ENCODE measurements at places on chromosomes 12 and 14.

DNA sequence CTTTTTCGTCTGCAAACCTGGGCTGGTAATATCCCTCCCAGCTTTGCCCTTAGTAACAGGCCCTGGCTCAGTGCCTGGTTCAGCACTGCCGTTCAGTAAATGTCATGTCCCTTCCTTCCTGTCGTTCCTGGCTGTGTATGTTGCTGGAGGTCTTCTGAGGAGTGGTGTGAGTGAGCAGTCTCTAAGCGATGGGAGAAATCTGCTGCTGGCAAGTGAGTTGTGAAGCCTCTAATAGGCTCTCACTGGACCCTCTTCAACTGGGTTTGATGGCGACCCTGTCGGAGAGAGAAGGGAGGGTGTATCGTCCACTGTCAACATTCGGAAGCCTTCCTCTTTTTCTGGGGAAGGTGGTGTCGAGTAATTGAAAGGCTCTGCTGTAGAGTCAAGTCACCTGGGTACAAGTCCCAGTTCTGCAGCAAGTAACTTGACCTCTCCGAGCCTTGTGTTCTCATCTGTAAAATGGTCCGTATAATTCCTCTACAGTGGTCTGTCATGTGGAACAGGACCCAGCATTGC, 62.8 kb downstream of the HRK start:
- DNase-seq, result no peak

- DNase-seq, result no peak
Observed at GRCh38 chr12:62484233-62484632, 17.6 kb downstream of the MON2 start.

GRCh38 chr12:93197067-93197593, 180.6 kb upstream of the NUDT4 start:
- no peak for DNase-seq

- DNase-seq, result no peak
Observed at GRCh38 chr12:69483700-69484099, 13.5 kb downstream of the FRS2 start.

DNA sequence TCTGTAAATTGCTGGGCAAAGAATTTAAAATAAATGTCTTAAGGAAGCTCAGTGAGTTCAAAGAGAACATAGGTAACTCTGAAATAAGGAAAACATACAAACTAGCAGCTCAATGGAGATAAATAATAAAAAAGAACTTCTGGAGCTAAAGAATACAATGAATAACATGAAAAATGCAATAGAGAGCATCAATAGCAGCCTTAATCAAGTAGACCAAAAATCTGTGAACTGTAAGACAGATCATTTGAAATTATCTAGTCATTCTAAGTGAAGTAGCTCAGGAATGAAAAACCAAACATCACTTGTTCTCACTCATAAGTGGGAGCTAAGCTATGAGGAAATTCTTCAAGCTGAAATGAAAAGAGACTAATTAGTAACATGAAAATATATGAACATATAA, 5.8 kb upstream of the ABCC9 start:
- no peak for DNase-seq

DNA sequence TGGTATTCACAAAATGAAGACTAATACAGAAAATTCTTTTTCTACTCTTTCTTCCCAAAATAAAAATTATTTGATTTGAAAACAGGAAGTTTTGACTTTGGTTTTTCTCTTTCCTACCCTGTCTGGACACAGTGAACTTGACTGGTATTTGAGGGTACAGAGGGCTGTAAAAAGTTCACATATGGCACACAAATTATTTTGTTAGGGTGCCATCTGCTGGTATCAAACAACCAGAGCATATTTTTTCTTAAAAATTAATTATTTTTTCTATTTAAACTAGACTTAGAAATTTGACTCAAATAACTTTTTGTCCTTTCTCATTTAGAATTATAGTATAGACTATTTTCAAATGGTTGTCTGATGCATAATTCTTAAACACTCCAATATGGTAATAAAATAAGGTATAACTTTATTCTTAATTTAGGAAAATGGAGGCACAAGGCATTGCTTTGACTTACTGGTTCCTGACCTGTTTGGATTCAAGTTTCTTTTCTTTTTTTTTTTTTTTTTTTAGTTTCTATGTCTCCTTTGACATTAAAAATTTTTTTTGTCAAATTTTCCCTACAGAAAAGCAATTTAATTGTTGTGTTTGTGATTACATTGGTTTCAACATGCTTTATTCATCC, 390.6 kb downstream of the PRKD1 start:
- no peak for DNase-seq

DNA sequence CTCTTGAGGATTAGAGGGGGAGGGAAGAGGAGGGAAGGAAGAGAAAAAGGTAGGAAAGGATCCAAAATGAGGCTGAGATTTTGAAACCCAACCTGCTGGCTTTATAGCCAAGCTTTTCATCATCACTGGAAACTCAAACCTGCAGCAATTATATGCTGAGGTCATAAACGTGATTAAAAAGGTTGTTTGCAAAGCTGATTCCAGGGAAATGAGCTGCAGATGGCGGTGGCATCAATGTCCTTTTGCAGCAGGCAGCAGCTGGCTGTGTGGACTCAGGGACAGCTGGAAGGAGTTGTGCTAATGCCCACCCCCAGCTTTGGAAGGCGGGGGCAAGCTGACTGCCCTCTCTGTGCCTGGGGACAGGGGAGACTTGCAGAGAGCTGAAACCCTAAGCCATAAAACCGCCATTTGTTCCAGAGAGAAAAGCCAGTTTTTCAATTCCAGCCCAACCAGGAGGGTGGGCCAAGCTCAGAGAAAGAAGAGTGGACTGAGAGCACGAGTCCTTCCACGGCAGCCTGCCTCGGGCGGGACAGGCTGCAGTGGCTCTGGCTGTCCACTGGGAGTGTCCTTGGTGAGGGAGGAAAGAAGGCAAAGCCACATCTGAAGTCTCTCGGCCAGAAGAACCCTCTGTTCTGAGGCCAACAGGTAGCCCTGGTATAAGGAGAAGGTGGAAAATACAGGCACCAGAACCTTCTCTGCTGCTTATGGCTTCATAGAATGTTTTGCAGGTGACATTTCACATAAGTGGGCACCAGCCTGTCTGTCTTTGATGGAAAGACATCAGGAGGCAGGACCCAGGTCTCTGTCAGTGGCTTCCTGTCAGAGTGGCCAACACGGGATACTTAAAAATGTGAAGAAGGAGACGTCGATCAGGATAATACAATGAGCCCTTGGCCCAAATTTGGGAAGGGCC, 90.7 kb downstream of the SINHCAF start:
- DNase-seq, result peak; percentile 24

- no peak for DNase-seq
Observed at GRCh38 chr12:82132390-82132789, 225.8 kb downstream of the CCDC59 start.

DNA sequence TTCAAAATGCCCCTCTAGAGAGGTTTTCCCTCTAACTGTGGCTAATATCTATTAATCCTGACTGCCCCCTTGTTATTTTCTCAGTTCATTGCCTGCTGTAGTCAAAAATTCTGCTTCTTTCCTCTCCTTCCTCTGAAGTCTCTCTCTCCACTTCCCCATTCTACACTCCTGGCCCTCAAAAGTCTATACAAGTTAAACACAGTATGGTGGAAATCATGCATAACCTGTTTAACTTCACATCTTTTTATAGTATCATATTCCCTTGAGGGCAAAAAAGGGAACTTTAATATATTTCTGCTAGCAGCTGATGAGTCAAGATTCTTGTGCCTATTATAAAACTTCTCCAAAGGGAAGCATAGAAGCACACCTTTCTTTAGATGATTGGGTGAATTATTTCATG, 16.7 kb downstream of the GRIP1 start:
- no peak for DNase-seq

- no peak for DNase-seq
Observed at GRCh38 chr14:64934338-64934929, 8.1 kb downstream of the GPX2 start.

DNA sequence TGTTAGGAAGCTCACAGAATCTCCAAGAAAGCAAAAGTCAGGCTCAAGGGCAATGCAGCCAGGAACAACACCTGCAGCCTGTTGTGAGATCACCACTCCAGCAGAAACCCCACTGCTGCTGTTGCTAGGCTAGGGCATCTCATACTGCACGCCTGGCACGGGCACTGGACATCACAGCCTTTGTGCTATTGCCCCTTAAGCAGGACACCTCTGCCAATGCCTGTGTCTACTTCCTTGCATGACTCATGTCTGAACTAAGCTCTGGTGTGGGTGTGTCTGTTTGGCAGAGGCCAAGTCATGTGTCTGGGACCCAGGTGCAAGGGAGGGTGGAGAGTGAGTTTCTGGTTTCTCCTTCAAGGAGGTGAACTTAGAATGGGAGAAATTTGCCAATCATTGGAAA, 10.0 kb upstream of the DDX47 start:
- no peak for DNase-seq

DNA sequence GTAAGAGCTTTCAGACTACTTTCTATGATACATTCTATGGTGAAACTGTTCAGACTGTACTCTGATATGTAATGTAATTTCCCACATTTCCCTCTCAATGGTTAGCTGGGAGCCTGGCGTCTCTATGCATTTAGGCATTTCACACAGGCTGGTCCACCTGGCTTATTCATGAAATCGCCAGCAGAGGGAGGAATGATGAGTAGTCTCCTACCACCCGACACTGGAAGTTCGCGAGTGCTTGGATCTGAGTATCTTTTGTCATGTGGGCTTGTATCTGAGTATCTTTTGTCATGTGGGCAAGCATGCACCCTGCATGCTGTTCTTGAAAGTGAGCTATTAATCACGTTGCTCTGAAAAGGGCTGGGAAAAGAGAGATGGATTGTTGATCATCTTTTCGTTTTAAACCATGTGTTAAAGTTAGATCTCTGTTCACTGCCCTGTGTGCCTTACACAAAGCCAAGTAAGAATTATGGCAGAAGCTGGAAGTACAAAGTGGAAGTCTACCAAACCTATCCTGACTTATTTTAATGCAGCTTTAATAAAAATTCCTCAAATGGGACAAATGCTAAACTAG, 235.0 kb downstream of the ATP23 start:
- DNase-seq, result peak; percentile 15

All from HS-27A (cell line).